ENCODE measurements at places on chromosomes 5 and 9.

DNA sequence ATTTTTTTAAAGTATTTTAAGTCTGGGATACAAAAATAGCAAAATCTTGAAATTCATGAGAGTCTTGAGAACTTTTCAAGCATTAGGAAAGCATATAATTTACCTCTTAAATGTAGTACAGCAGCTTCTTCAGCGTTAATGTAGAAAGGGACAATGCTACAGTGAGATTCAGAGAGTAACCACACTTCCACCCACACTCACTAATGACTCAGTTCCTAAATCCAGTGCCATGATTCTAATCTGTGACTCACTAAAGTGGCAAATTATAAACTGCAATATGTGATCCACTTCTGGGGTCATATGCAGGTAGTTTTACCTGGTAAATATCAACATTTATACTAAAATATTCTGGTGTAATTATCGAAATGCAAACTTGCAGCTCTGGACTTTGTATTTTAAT is 434.5 kb upstream of the TUSC1 start:
- no peak for DNase-seq

DNA sequence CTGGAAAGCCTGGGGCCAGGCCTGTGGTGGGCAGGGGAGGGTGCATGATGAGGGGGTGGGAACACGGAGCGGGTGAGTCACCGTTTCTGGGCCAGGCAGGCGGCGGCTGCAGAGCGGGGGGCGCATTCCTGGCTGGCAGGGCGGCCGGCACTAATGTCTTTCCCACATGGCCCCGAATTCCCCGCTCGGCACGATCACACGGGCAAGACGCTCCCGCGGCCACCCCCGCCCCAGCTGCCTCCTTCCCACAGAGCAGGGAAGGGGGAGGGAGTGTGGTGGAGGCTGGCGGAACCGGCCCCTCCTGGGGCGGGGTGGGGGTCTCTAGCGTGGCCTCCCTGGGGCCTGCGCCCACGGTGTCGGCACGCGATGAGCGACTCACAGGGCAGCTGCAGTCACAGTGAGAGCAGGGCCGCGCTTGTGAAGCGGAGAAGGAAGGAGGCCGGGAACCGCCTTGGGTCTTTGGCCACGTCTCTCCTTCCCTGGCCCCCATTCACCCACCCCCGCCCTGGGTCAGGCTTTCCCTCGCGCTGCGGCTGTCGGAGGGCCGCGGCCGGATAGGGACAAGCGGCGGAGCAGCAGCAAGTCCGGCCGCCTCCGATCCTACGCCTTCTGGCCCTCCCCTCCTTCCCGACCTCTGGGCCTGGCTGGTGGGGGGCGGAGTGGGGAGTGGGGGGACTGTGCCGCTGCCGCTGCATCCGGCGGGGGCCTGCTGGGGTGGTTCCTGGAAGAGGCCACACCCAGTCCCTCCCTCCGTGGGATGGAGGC is 48.9 kb downstream of the CXXC5 start:
- no peak for DNase-seq

- no peak for DNase-seq
Observed at GRCh38 chr9:31445357-31445756, 939.1 kb upstream of the ACO1 start.

- no peak for DNase-seq
Observed at GRCh38 chr5:178213003-178213461, 8.7 kb downstream of the HNRNPAB start.

DNA sequence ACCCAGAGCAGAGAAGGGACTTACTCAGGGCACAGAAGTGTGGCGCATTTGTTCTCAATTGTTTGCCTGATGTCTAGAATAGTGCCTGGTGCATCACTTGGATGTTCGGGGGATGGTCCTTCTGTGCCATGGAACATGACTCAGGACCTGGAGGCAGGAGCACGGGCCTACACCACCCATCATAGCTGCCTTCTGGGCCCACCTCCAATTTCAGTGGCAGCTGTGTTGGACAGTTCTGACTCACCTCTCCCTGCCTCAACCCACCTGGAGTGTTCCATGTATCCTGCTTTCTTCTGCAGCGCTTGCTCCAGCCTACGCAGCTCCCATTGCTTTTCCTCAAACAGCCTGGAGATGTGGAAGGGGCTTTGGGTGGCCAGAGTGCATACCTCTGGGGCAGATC is 12.5 kb upstream of the CXCL14 start:
- DNase-seq, result no peak

- DNase-seq, result no peak
Observed at GRCh38 chr9:6184749-6185645, 30.6 kb upstream of the IL33 start.

DNA sequence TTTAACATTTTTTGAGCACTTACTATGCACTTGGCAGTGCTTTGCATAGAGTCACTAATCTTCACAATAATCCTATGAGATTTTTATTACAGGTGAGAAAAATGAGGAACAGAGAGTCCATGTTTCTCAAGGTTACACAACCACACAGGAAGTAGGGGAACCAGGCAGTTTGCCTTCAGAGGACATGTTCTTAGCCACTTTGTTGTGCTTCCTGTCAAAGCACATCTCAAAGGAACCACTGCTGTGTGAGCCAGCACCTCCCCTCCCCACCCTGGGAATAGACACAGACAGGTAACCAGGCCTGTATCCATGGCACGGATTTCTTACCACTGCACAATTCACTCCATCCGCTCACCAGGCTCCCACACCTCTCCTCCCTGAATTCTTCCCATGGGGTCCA is 6.3 kb upstream of the DNAJB5 start:
- DNase-seq, result no peak

DNA sequence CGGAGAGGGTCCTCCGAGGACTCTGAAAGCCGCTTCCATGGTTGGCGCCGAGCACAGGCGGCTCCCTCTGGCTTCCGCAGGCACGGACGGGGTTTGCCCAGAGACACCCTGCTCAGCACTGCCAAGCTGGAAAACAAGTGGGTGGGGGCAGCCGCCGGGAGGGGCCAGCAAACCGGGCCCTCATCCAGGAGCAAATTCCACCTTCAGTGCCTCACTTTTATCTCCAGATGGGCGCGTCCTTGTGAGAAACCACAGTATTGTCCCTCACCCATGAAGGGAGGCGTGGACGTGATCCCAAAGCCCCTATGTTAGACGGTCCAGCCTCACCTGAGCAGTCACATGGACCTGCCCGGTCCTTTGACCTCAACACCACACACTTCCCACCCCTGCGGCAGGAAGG is 29.0 kb downstream of the MED10 start:
- no peak for DNase-seq

- no peak for DNase-seq
Observed at GRCh38 chr5:170632985-170633234, 129.1 kb downstream of the KCNIP1 start.

- no peak for DNase-seq
Observed at GRCh38 chr5:29547236-29547865, 1646.1 kb upstream of the CDH6 start.

- no peak for DNase-seq
Observed at GRCh38 chr5:21834863-21835262, 1018.3 kb downstream of the CDH12 start.

- DNase-seq, result no peak
Observed at GRCh38 chr5:117271656-117272055, 697.0 kb upstream of the SEMA6A start.

DNA sequence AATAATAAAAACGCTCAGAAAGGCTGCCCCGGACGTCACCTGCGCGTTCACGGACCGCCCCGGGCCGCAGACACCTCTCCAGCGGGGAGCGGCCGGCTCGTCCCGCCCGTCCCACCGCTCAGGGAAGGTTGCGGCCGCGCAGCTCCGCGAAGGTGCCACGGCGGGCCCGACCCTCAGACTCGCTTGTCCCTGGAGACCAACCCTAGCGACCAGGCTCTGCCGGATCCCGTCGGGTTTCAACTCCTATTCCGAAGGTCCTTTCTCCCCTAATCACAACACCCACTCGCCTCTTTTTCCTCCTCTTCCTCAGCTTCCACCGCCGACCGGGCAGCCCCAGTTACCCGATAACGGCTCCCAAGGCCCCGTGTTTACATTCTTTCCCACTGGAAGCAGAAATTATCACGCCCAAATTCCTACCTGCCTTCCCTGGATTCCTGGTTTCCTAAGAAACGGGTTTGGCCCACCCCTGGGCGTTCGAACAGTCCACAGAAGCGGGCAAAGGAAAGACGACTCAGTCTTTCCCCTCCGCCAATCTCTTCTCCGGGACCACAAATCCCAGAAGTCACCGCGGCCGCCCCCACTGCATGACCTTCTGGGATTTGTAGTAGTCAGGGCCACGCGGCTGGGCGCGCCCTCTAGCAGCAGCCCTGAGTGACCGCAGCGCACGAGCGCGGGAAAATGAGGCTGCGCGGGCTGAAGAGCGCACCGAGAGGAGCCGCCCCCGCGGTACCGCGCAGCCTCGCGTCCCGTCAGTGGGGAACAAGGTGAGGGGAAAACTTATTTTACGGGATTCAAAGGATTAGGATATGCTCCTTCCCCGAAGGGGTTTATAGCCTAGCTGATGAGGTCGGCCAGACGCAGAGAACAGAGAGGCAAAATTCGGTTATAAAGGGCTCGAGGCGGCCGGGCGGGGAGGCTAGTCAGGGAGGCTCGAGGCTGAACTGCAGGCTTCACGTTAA is at the start of gene TTC33:
Gene TTC33, minus strand, starts transcription at position 555 of the 959 bp plus-strand sequence. CDS start 8,943 bp downstream, outside the sequence.
- peak; percentile 91 for DNase-seq

- no peak for DNase-seq
Observed at GRCh38 chr5:39517800-39518199, 93.0 kb upstream of the DAB2 start.

GRCh38 chr5:143636931-143637528 is 174.9 kb upstream of the HMHB1 start:
- no peak for DNase-seq

- no peak for DNase-seq
Observed at GRCh38 chr9:123107639-123108285, 74.3 kb downstream of the GPR21 start.

DNA sequence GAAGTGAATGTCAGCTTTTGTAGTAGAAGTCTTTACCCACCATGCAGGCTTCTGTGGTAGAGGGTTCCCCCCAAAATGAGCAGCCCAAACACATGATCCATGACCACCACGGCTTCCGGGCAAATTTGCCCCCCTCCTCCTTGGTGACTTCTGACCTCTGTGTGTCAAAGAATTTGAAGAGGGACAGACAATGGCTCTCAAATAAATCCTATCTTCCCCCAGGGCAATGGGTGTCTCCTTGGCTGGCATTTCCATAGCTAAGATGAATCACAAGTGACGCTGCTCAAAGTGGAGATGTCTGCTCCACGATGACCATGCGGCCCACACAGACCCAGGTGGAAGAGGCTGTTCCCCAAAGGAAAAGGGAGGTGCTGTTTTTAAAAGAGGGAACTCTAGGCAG is 30.2 kb upstream of the BOD1 start:
- no peak for DNase-seq
